COLO829 (cell line): ENCODE measurements at places on chromosomes 4 and X.

GRCh38 chrX:124594017-124594651, 247.8 kb downstream of the SH2D1A start:
- DNase-seq: no peak

GRCh38 chrX:4935846-4936245, 1222.4 kb upstream of the PRKX start:
- peak; percentile 1 for DNase-seq

GRCh38 chr4:104747635-104748034, 252.9 kb upstream of the CXXC4 start:
- DNase-seq: no peak

DNA sequence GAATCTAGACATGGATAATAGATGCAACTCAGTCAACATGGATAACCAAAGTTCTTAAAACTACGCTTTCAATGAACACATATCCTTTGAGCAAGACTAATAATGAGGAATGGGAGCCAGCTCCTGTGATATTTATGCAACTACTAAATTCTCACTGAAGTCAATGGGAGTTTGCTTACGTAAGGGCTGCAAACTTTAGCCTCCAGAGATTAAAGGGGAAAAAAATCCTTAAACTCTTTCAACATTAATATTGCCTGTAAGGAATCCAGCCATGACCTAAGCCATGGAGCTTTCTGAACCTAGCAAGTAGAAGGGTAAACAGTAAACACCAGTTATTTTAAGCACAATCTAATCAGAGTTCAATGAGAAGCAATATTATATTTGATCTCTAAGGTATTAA, 125.2 kb upstream of the PITX2 start:
- no peak for DNase-seq

DNA sequence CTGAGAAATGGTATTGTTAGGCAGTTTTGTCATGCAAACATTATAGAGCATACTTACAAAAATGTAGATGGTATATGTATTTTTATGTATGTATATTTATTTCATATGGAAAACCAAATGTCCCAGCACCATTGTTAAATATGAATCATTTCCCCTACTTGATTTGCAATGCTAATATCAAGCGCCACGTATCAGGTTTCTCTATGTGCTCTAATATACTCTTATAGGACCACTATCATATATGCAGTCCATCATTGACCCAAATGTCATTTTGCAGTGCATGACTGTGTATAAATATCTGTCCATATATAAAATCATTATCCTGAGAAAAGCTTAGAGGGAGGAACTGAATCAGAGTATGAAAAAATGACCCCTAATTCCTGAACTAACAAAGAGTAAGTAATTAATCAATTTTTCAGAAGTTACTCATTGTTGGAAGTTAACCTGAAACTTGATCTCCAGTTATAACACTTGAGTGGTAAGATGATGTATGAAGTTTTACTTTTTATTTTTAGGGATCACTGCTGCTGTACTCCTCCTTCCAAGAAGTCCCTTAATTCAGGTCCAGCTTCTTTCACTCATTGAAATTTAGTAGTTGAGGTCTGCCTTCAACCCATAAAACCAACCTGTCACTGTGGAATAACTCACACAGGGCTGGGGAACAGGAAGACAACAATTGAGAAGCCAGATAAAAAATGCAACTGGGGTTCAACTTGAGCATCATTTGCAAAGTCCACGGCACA, 134.8 kb upstream of the LDB2 start:
- DNase-seq: no peak

DNA sequence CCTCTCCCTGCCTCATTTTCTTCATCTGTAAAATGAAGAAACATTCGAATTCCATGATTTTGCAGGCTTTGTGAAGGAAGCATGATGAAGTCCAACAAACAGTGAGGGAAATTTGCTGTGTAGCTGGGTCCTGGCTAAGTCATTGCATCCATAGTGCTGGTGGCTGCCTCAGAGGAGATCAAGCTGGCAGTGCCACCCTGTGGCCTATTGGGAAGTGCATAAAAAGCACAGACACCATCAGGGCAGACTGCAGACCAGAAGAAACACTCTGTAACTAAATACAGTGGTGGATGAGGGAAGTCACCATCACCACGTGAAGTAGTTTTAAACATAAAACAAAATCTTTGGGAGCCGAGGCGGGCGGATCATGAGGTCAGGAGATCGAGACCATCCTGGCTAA, 40.7 kb upstream of the DDX3X start:
- DNase-seq: no peak

GRCh38 chr4:138789796-138790195, 225.8 kb upstream of the NOCT start:
- no peak for DNase-seq

GRCh38 chr4:24229978-24230377, 340.1 kb upstream of the PPARGC1A start:
- no peak for DNase-seq

GRCh38 chrX:40057405-40057804, 40.4 kb downstream of the BCOR start:
- DNase-seq: no peak

GRCh38 chr4:25368315-25368714, 8.7 kb upstream of the ANAPC4 start:
- no peak for DNase-seq

GRCh38 chrX:45621376-45622041, 420.8 kb upstream of the DIPK2B start:
- DNase-seq: peak; percentile 17

GRCh38 chr4:2356123-2357069, 62.0 kb downstream of the ZFYVE28 start:
- DNase-seq: no peak

DNA sequence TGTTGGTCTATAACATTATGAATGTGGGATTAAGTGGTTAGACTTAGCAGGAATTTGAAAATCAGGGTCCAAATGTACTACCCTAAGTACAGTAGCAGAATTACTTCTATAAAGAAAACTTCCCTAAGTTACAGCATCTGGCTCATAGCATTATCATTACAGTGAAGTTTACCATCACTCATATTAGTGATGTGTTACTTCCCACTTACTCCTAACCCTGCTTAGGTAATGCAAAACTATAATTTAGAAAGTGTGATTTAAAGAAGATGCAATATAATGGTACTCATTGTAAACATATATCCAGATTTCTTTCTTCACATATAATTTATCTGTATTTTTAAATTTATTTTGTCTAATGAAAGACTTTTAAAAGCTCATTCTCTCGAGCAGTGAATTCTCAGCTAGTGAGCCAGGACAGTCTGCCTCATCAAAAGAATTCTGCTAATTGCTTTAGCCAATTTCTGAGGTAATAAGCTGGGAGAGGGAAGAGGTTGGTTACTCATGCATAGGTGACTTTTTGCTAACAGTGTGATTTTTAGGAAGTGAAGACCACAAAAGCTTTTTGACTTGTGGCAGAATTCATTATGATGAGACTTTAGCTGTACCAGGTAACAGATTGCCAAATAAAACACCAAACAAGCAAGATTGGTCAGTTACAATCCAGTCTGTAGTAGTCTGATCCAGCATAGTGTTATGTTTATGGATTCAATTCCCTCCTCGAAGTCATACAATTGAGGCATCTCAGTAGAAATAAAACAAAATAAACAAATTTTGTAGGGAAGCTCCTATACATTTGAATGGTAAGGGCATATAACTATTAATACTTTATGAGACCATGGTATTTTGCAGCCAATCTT, 21.0 kb downstream of the PLS3 start:
- DNase-seq: no peak

DNA sequence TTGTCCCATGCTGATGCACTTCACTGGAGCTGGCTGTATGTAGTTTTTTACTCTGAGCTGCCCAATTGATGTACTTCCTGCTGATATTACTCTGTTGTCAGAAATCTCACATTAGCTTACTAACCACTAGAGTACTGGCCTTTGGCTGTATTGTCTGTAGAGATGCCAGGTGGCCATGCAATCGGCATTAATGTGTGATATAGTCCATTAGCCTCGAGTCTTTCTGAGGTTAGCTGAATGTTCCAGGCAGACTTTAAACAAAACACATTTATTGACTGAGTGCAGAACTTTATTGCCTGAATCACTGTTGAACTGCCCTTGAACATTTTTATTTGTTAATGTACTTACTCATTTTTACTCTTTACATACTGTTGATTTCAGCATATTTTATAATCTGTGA, 335.2 kb downstream of the PCDH10 start:
- no peak for DNase-seq

DNA sequence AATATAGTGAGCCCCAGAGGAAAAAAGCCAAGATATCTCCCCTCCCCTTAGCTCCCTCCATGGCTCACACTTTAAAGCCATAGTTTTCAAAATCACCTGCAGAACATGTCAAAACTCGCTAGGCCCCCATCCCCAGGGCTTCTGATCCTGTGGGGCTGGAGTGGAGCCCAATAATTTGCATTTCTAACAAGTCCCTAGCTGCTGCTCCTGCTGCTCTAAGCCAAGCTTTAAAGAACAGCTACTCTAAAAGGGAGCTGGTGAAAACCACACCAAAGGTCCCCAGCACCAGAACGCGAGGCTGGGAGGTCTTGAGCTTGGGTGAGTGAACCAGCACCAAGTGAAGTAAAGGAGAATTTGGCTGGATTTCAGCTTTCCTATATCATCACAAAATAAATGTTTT, 237.1 kb downstream of the ZNF674 start:
- DNase-seq: no peak

DNA sequence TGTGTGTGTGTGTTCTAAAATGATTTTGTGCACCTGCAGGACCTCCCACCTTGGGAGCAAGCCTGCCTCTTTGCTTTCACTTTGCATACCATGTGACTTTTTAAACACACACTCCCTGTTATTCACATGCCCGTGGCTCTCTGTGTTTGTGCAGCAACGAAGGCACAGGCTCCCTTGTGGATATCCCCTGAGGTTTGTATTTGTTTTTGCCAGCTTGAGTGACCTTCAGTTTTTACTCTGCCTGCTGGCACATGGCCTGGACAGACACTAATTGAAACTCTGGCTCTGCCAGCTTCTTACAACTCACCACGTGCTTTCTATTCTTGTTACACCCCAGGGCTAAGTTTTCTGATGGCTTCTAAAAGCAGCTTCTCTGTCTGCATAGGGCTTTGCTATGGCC, 885.8 kb downstream of the SH3BGRL start:
- DNase-seq: peak; percentile 2

DNA sequence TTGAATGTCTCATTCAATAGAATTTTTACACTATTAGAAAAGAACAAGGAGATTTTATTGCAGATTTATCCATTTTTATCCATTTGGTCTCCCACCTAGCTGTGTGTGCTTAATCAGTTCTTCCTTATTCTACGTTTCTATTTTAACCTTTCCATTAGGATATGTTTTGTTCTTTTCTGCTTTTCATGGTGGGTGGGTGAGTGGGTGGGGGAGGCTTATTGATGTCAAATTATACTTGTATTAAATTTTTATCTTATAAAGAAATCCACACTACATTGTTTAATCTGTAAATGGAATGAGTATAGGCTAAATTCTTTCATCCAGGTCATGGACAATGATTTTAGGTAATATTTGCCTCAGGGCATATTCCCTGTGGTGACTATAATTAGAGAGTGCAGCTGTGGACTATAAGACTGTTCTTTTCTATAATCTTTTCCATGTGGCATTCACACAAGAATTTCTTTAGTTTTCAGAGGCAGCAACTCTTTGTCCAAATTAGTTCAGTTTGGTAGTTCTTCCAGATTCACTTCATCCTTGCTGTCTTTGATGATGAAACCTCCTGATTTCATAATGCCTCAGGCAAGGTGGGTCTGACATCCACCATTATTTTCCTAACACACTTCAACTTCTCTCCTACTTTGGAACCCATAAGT, 2451.8 kb downstream of the PCDH7 start:
- no peak for DNase-seq

DNA sequence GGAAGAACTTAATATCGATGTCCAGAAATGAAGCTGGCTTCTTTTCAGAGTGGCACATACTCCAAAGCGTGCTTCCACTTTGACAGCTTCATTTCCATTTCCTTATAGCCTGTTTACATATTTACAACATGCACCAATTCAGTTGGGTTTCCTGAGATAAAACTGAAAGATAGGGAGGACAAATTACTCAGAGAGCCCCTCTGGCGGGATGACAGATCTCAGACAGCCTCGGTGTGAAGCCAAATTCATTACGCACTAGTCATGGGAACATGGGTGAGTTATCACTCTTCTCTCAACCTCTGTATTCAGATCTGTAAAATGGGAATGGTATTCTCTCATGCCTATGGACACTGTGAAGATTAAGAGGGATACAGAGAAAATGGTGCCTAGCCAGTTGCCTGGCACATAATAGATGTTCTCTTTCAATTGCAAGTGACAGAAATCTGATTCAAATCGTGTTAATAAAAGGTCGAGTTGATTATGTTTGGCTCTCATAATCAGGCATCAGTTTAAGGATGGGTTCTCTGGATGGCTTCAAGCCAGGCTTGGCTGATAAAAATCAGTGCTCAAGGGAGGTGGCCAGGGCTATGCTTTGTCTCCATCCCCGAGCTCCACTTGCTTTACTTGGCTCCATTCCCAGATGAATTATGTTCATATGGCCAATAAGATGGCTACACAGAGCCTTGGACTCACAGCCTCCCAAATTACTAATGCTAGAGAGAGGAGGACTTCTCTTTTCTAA, 132.2 kb upstream of the C1QTNF7 start:
- no peak for DNase-seq

DNA sequence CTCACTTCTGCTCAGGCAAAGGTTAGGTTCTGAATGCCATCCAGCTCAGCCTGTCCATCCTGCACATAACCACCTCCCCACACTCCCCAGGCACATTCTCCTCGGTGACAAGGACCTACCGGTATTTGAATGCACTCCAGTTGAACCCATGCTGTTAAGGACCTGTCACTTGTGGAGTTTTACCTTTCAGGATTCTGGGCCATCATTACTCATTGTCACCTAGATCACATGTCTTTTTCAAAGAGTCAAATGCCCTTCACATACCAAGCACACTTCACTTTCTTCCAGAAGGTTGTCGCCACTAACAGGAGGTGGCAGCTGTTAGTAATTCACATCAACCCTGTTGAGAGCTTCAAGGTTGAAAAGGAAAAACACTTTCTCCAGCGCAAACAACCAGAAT, 218.3 kb downstream of the SOWAHB start:
- DNase-seq: no peak

- DNase-seq: no peak
Observed at GRCh38 chr4:84753321-84753972, 170.5 kb downstream of the CDS1 start.

GRCh38 chr4:80678413-80678812, 342.9 kb downstream of the CFAP299 start:
- no peak for DNase-seq

DNA sequence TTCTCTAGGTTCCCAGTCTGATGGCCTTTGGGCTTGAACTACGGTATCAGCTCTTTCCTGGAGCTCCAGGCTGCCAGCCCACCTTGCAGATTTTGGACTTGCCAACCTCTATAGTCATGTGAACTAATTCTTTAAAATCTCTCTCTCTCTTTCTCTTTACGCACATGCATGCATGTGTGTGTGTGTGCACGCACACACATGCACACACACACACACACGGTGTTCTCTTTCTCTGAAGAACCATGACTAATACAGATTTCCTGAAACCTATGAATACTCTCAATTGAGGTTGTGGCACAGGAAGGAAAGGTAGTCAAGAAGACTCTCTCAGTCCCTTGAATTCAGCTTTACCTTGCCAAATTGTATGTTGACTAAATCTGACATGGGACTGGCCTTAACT, 6.2 kb upstream of the ZCCHC13 start:
- no peak for DNase-seq
